ENCODE measurements at places on chromosomes 16 and 17. TPM values are rescaled to one million over a fixed set of nuclear protein-coding genes. Genes with fewer than 3 reads are reported as not detected.

Gene KRT12
- total RNA-seq, result not detected

Gene TEX14
- total RNA-seq, result 0.47 TPM

Gene NUFIP2
- total RNA-seq, result 54.7 TPM

Gene RASD1
- total RNA-seq, result 14.2 TPM

Gene CARHSP1
- 96.0 TPM for total RNA-seq

Gene HS3ST2
- total RNA-seq, result 6.4 TPM

Gene C16orf46
- total RNA-seq, result 0.67 TPM

Gene DRC3
- 7.6 TPM for total RNA-seq

Gene RCVRN
- total RNA-seq, result 0.50 TPM

Gene TBX4
- total RNA-seq, result 29.3 TPM

Gene DPEP2
- total RNA-seq, result 7.3 TPM

Gene HP
- total RNA-seq, result 127 TPM

Gene CRYBA1
- total RNA-seq, result not detected

Gene KRT31
- total RNA-seq, result not detected

Gene GLYR1
- 95.5 TPM for total RNA-seq

Gene FA2H
- total RNA-seq, result 6.5 TPM

Gene ATP2A1
- 0.38 TPM for total RNA-seq

Gene ABCA10
- total RNA-seq, result 4.0 TPM

Gene KRTAP3-1
- total RNA-seq, result not detected
